Frontal cortex (tissue), 4 donors: ENCODE measurements at places on chromosomes 11 and 22. TPM values are rescaled to one million over a fixed set of nuclear protein-coding genes. Genes with fewer than 3 reads are reported as not detected.

DUSP8 gene
- 4.1 TPM for total RNA-seq

NRXN2 gene
- 204 TPM for total RNA-seq

CLCF1 gene
- under 0.01 TPM for total RNA-seq

DKK3 gene
- 225 TPM for total RNA-seq

OR51I2 gene
- total RNA-seq = not detected

SLC22A25 gene
- total RNA-seq = not detected

CALCA gene
- not detected for total RNA-seq

MS4A15 gene
- not detected for total RNA-seq

LYVE1 gene
- total RNA-seq = 6.9 TPM

LUZP2 gene
- 42.0 TPM for total RNA-seq

MS4A1 gene
- total RNA-seq = under 0.01 TPM

GSTT2B gene
- 2.0 TPM for total RNA-seq

PAMR1 gene
- total RNA-seq = 2.0 TPM

LMNTD2 gene
- not detected for total RNA-seq

USH1C gene
- not detected for total RNA-seq

CHKB gene
- 28.1 TPM for total RNA-seq

MMP11 gene
- 18.8 TPM for total RNA-seq

SLC39A13 gene
- 8.6 TPM for total RNA-seq

TOM1 gene
- 6.9 TPM for total RNA-seq

FUT4 gene
- 7.3 TPM for total RNA-seq

SLC22A9 gene
- not detected for total RNA-seq

LIF gene
- not detected for total RNA-seq

GSTT2 gene
- 0.41 TPM for total RNA-seq

ME3 gene
- 110 TPM for total RNA-seq

SYCE3 gene
- not detected for total RNA-seq

SLC7A4 gene
- 2.0 TPM for total RNA-seq

CHRM1 gene
- 14.3 TPM for total RNA-seq

GRM5 gene
- 149 TPM for total RNA-seq

OR6A2 gene
- 0.41 TPM for total RNA-seq

SSTR3 gene
- 0.41 TPM for total RNA-seq

RAB3IL1 gene
- total RNA-seq = 1.6 TPM
